ENCODE measurements at places on chromosomes 12 and 14. TPM values are rescaled to one million over a fixed set of nuclear protein-coding genes. Genes with fewer than 3 reads are reported as not detected.

FOXN4 gene
- 0.23 TPM for total RNA-seq

CLEC9A gene
- not detected for total RNA-seq

RNASE2 gene
- 0.92 TPM for total RNA-seq

HOXC12 gene
- total RNA-seq = not detected

ADAMTS20 gene
- 0.46 TPM for total RNA-seq

KRT79 gene
- not detected for total RNA-seq

CIDEB gene
- total RNA-seq = 2.8 TPM

CSRP2 gene
- 38.3 TPM for total RNA-seq

MFAP5 gene
- total RNA-seq = not detected

DACT1 gene
- 37.8 TPM for total RNA-seq

DENND5B gene
- total RNA-seq = 53.7 TPM

HOXC6 gene
- total RNA-seq = not detected

SLCO1B1 gene
- not detected for total RNA-seq

RPL10L gene
- not detected for total RNA-seq

NPC2 gene
- total RNA-seq = 31.8 TPM

HOXC10 gene
- total RNA-seq = not detected

OTOGL gene
- 0.46 TPM for total RNA-seq

All from diencephalon (tissue), 1 donor.